ENCODE measurements at places on chromosomes 2 and 18. TPM values are rescaled to one million over a fixed set of nuclear protein-coding genes. Genes with fewer than 3 reads are reported as not detected.

The NT5C1B gene
- total RNA-seq: not detected

The CD207 gene
- total RNA-seq: not detected

The DSEL gene
- 9.2 TPM for total RNA-seq

The RBM44 gene
- 0.65 TPM for total RNA-seq

The TTC31 gene
- total RNA-seq: 18.2 TPM

The RAB27B gene
- under 0.01 TPM for total RNA-seq

The AMER3 gene
- not detected for total RNA-seq

Measured in dermis blood vessel endothelial cell (primary cell).